ENCODE measurements at places on chromosomes 16 and 17.

- DNase-seq: no peak
Measured at GRCh38 chr17:39969375-39969774, 6.6 kb downstream of the GSDMA start.

- DNase-seq: peak; percentile 20
Measured at GRCh38 chr17:50511058-50511457, 2.8 kb downstream of the MYCBPAP start.

GRCh38 chr17:75774991-75775668, 9.5 kb upstream of the UNK start:
- no peak for DNase-seq

- DNase-seq: no peak
Measured at GRCh38 chr17:72393553-72393952, 272.7 kb downstream of the SOX9 start.

DNA sequence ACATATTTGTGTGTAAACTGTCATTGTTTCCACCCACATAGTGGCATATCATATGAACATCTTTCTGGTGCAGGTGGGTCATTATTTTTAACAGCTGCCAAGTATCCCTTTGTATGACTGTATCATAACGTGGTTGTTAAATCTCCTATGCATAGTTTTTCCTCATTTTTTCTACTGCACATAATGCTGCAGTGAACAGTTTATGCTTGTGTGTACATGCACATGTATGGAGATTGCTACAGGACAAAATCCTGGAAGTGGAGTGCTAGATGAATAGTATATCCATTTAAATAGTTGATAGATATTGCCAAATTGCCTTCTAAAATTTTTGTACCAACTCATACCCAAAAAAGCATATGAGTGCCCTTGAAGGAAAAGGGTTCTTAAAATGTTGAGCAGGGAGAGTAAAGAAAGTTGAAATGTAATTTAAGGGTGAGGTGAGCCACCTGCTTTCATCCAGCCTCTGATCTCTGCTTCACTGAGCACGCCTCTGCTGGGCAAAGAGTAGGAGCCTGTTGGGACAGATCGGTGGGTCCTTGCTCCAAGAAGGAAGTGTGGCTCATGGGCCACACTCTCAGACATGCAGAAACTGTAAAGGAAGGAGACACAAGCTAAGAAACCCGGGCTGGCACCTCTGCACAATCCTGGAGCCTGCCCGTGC, 55.3 kb downstream of the HLF start:
- DNase-seq: no peak

GRCh38 chr16:66222756-66223155, 143.7 kb upstream of the CDH5 start:
- DNase-seq: no peak

GRCh38 chr17:77408284-77408683, 267.5 kb downstream of the SEC14L1 start:
- DNase-seq: no peak

DNA sequence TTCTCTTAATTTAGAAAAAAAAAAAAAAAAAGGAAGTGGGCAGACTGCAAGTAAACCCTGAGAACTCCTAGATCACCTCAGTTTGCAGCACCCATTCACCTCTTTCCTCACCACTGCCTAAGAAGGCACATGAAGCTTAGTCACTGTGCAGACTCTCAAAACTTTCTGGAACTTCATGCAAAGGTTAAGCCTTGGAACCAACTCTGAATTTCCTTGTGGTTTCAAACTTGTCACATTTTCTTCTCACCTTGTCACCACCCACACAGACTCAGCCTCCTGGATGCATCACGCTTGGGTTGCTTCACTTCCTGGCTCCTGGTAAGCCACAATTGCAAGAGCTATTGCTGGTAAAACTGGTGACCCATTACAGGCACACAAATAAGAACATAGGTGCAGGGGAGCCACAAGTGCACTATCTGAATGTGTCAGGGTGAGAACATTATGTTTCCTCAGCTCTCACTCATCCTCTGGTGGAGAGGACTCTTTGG, 15.0 kb upstream of the CPD start:
- peak; percentile 45 for DNase-seq

GRCh38 chr16:17803625-17804410, 333.1 kb upstream of the XYLT1 start:
- DNase-seq: no peak

- DNase-seq: peak; percentile 57
Measured at GRCh38 chr17:39239640-39240314, 14.0 kb upstream of the STAC2 start.

DNA sequence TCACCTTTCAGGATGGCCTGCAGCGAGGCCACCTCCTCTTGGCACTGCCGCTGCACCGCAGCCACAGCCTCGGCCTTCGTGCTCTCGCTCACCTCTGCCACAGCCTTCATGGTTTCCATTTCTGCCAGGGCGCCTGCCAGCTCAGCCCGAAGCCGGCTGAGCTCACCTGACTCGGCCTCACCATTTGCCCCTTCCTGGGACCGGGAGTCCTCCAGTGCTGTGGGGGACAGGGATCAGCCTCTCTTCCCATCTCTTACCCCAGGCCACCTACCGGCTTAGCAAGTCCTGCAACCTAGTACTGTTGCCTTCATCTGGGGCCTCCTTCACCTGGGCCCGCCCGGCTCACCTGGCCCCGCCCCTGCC, 658 bp downstream of the RABEP2 start:
- no peak for DNase-seq

DNA sequence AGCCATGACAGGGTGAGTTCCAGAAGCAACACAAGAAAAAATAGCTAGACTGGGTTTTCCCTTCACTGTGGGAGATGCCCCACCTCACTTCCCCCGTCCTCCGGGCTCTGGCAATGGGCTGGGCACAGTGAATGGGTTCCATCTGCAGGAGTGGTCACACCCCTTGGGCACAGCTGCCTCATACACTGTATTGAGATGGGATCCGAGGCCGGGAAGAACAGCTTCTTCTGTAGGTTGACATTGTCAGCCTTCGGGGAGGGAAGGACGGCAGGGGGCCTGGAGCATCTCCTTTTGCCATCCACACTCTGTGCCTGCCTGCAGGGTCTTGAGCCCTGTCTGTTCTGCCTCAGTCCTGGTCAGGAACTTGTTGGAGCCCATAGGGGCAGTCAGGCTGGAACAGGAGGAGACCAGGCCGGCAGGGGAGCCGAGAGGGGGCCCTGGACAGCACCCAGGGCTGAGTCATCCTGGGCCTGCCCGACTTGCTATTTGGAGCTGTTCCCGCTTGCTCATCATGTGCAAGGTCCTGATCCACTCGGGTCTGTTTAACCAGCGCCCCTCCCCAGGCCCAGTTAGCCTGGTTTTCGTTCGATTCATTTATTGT, 286.7 kb downstream of the SEC14L1 start:
- no peak for DNase-seq

- DNase-seq: peak; percentile 3
Measured at GRCh38 chr16:57764341-57765159, 29.0 kb downstream of the KATNB1 start.

- DNase-seq: no peak
Measured at GRCh38 chr17:41428591-41429291, 4.4 kb upstream of the KRT37 start.

GRCh38 chr16:82282662-82283061, 112.6 kb upstream of the MPHOSPH6 start:
- DNase-seq: no peak

Measured in T follicular helper cell (primary cell).